ENCODE measurements at places on chromosomes 5 and 9. TPM values are rescaled to one million over a fixed set of nuclear protein-coding genes. Genes with fewer than 3 reads are reported as not detected.

Gene STING1
- 3.3 TPM for total RNA-seq

Gene REEP5
- total RNA-seq, result 132 TPM

Gene SLCO6A1
- not detected for total RNA-seq

Gene CARTPT
- total RNA-seq, result not detected

Gene SNX18
- total RNA-seq, result 38.8 TPM

Gene PTPN3
- total RNA-seq, result 1.1 TPM

Gene ANKRD20A1
- 1.2 TPM for total RNA-seq

Gene NPR3
- 0.50 TPM for total RNA-seq

Gene TMEM174
- total RNA-seq, result not detected

Gene CNTNAP3B
- 2.6 TPM for total RNA-seq

Gene MAP1B
- 476 TPM for total RNA-seq

Gene MYOZ3
- 5.5 TPM for total RNA-seq

Gene MAPK9
- 34.0 TPM for total RNA-seq

Gene GDNF
- 20.5 TPM for total RNA-seq

Gene TICAM2
- 6.8 TPM for total RNA-seq

Gene AIF1L
- total RNA-seq, result 20.2 TPM

Gene UBE2QL1
- total RNA-seq, result 0.34 TPM

Gene SARDH
- total RNA-seq, result 3.7 TPM

Gene SLC25A2
- total RNA-seq, result 0.25 TPM

Gene GRXCR2
- total RNA-seq, result not detected

Gene OSTF1
- total RNA-seq, result 43.0 TPM

Gene IL3
- not detected for total RNA-seq

Gene KLHL3
- total RNA-seq, result 11.8 TPM

Gene SPATA31A3
- total RNA-seq, result not detected

Gene STXBP1
- total RNA-seq, result 39.6 TPM

Gene FOXI1
- total RNA-seq, result not detected

Gene CTXN3
- not detected for total RNA-seq

Gene LHX3
- not detected for total RNA-seq

Gene PPIP5K2
- total RNA-seq, result 59.7 TPM

Gene SH3TC2
- total RNA-seq, result 2.6 TPM

Gene ARID3C
- 0.16 TPM for total RNA-seq

Gene C9orf153
- not detected for total RNA-seq

Gene PCDHA12
- total RNA-seq, result 13.8 TPM

Gene PHYHD1
- 4.6 TPM for total RNA-seq

Gene SLC6A3
- 0.07 TPM for total RNA-seq

Gene DOCK2
- 0.66 TPM for total RNA-seq

Gene BTNL3
- total RNA-seq, result not detected

Gene TRPM6
- 0.27 TPM for total RNA-seq

Gene ADAMTS2
- 26.6 TPM for total RNA-seq

Gene C5orf58
- total RNA-seq, result not detected

Gene MYO10
- 65.7 TPM for total RNA-seq

Gene INSL6
- total RNA-seq, result not detected

Gene CA9
- not detected for total RNA-seq

Gene SPATA31C1
- not detected for total RNA-seq

Gene PRR16
- 9.1 TPM for total RNA-seq

Gene SLC46A2
- total RNA-seq, result not detected
